ENCODE measurements at places on chromosomes 3 and 15.

DNA sequence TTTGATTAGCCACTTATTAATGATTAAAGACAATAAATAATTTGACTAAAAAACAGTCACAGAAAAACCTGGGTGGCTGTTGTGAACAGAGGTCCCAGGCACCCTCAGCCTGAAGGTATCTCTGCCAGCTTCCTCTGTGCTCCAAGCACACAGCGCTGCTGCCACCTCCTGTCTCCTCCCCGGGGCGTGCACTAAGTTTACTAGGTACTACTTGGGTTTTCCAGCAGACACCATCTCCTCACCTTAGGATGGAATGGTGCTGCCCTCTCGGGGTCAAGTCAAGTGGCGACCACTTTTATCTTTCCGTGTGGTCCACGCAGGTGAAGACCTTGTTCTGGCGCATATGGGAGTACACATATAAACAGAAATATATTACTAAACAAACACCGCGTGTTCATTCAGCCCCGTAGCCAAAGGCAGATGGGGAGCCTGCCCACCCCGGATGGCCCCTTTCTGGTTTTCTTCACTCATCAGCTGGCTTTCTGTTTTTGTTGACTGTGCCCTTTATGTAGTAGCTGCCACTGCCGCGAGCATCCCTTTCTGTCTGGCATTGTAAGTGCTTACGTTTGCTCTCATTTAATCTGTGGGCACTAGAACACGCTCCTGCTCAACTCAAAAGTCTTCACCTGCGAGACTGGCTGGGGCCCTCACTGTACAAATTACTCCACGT, 128.0 kb downstream of the LRIG1 start:
- no peak for DNase-seq

- no peak for DNase-seq
Measured at GRCh38 chr3:43647331-43648166, 25.7 kb upstream of the ANO10 start.

- DNase-seq, result no peak
Measured at GRCh38 chr15:70722266-70723121, 40.9 kb downstream of the UACA start.

GRCh38 chr15:70752193-70752635, 11.1 kb downstream of the UACA start:
- DNase-seq, result no peak

- DNase-seq, result no peak
Measured at GRCh38 chr3:107361633-107362032, 15.6 kb upstream of the CCDC54 start.

DNA sequence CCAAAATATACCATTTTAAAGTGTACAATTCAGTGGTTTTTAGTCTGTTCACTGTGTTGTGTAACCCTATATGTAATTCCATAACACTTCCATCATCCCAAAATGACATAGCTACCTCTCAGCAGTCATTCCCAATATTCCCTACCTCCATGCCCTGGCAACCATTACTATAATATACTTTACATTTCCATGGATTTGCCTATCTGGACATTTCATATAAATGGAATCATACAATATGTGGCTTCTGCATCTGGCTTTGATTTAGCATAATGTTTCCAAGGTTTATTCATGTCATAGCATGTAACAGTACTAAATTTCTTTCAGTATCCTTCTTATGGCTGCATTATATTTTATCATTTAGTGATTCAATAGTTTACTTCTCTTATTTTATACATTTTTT, 25.3 kb downstream of the FAM98B start:
- no peak for DNase-seq

GRCh38 chr3:65928110-65928509, 110.6 kb downstream of the MAGI1 start:
- DNase-seq, result no peak

- DNase-seq, result no peak
Measured at GRCh38 chr3:63595221-63595620, 57.3 kb upstream of the SNTN start.

DNA sequence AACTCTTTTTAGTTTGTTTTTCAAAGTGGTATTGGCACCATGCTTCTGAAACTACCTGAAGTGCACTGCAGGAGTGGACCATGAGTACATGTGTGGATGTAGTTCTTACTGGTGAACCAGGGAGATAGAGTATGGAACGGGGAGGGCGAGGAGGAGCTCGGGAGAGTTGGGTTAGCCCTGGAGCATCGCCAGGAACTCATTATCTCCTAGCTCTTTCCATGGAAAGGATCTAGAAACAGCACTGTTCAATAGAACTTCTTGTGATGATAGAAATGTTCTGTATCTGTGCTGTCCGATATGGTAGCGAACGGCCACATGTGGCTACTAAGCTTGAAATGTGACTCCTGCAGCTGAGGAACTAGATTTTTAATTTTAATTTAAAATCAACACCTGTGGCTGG, 47.3 kb downstream of the VGLL4 start:
- DNase-seq, result no peak

GRCh38 chr3:50450209-50450921, 53.1 kb downstream of the CACNA2D2 start:
- peak; percentile 47 for DNase-seq

GRCh38 chr3:150315721-150316120, 92.4 kb upstream of the TSC22D2 start:
- no peak for DNase-seq

DNA sequence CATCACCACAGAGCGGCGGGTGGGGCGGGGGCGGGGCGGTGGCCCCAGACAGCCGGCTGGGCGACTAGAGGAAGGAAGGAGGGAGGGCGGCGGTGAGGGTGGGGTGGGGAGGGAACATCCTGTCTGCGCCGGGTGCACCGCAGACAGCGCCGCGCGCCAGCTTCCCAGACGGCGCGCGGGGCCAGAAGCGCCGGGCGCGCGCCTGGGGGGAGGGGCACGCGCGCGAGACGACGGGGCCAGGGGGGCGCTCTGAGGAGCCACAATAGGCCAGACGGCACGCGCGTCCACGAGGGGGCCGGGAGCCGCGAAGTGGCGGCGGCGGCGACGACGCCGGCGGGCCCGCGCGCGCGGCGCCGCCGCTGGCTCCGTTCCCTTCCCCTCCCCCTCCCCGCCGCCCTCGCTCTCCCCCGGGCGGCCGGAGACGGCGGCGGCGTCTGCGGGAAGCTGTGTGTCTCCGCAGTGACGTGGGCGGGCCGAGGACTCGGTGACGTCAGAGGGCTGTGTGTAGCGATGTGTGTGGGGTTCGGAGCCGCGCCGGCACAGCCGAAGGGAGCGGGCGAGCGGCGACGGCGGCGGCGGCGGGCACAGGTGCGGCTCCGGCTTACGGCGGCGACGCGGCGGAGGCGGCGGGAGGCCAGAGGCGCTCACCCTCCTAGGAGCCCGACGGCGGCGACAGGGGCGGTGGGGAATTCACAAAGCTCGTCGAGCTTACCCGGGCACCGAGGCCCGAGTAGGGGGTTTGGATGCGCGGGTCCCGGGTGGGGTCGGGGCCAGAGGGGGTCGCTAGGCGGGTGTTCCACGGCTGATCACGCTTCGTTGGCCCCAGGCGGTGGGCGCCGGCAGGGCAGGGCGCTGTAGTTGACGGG, at the start of gene SKIL:
Gene SKIL, plus strand, starts transcription at position 540 of the 866 bp plus-strand sequence. CDS start 2,617 bp downstream, outside the sequence.
- DNase-seq, result peak; percentile 92

Measured in activated T-cell treated with anti-CD3 and anti-CD28 coated beads for 24 hours (primary cell).